ENCODE measurements at places on chromosomes 5 and 9.

DNA sequence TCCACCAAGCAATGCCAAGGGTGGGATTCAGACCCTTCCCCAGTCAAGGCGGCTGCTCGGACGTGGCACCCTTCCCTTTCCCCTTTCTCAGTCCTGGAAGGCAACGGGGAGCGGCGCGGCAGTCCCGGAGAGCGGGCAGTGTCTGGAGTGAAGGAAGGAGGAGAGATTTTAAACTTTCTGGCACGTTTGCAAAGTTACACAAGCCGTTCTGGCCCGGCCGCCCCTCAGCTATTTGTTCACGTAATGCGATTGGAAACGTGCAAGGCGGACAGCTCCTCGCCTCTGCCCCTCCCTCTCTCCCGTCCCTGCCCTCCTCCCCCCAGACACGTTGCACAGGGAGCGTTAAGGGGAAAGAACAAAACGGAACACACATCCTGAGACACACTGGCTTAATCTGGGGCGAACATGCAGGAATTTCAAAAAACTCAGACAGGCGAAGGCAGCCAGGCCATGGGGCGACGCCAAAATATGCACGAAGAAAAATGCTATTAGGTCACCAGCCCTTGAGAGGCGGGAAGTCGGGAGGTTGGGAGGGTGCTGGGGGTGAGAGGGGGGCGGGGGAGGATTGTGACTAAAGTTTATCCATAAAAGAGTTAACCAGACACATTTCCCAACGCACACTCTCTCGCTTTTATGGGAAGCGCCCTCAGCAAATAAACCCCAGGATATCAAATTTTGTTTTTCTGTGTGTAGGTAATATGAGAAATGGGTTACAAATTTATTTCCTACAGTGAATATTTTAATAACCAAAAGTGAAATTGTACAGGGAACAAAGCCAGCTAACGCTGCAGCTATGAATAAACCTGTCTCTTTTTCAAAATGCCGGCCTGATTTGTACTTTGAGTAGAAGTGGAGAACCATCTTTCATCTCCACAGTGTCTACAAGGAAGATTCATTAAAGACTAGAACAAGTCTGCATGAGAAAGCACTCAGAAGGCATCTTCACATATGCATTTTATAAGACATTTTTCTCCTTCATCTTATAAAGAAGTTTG lies at the start of gene LOX:
TSS of gene LOX (minus strand) at position 144 of the 995 bp plus-strand sequence. CDS start 274 bp downstream, outside the sequence.
- DNase-seq = no peak

DNA sequence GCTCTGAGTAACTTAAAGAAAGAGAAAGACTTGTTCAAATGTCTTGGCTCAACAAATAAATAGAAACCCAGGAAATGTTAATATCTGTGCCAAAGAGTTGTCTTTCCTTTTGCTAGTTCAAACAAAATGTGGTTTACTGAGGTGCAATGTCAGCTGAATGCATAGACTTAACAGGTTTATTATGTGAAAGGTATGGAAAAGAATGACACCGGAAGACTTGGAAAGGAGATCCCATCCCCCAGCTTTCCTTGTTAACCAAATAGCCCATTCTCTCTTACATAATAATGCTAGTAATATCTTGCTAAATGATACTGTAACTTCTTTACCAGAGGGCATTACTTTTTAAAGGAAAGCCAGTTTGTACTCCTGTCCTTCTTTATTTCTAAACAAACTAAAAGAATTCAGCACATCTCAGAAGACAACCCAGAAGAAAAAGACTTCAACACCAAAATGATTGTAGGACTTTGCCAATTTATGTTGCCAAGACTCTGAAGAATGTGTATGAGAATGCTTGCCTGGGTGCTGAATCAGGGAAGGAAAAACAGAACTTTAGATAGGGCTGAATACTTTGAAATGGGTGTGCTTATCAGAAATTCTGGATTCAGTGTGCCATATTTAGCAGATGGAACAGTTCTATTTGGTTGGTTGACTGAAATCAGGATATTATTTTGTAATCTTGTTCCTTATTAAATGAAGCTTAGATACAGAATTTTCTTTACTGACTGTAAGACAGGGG lies 344.1 kb downstream of the TMEM38B start:
- DNase-seq = no peak

DNA sequence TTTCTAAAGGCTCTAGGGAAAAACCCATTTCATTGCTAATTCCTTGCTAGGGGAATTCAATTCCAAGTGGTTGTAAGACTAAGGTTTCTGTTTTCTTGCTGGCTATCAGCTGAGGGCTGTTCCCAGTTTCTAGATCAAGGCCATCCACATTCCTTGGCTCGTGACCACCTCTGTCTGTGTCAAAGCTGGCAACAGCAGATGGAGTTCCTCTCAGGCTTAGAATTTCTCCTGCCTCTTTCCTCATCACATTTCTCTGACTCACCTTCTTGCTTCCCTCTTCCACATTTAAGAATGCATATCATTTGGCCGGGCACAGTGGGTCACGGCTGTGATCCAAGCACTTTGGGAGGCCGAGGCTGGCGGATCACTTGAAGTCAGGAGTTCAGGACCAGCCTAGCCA lies 19.0 kb downstream of the DAB2IP start:
- DNase-seq = no peak

GRCh38 chr9:138003485-138004190 lies 126.1 kb downstream of the CACNA1B start:
- no peak for DNase-seq

DNA sequence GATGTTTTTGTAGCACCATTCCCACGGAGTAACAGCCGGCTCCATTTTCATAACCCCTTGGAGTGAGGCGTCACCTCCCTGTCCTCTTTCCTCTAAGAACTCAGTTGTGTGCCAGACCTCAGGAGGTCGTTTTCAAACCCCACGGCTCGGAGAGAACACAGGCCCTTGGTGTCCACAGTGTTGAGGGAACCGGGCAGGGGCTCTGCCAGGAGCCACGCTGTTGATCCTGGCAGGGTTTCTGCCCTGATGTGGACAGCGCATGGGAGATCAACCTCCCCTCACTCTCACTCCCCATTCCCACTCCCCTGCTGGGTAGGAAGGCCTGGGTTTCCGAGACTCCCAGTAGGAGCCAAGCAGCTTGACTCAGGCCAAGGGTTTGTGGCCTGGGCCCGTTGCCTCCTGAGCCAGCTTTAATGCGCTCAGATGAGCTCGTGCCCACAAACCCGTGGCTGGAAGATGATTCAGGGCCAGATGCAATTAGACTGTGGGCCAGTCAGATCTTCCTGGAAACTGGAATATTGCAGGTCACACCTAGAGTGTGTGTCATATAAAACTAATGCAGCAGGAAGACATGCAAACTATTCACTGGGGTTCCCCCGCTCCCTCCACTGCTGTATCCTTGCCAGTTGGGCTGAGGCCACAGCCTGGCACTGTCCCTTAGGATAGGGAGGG lies 133.4 kb downstream of the SLC12A2 start:
- no peak for DNase-seq

GRCh38 chr9:117825609-117826347 lies 121.6 kb downstream of the TLR4 start:
- peak; percentile 55 for DNase-seq

DNA sequence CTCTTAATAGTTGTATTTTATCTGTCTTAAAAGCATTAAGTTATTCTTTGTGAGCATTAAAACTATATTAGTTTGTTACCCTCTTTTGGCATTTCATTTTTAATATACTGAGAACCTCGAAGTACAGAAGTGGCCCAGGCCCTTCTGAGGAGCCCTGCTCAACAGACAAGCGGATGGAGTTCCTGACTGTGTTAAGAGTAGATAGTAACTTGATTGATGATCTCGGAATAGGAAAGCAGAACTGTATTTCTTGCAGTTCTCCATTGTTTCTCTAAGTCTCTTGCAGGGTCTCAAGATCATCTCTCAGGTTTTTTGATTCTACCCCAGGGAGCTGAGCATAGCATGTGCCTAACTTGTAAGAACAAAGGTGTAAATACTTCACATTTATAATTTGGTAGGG lies 139.6 kb downstream of the SMARCA2 start:
- DNase-seq = no peak
